ENCODE measurements at places on chromosomes 13 and 19. TPM values are rescaled to one million over a fixed set of nuclear protein-coding genes. Genes with fewer than 3 reads are reported as not detected.

The SIAH3 gene
- total RNA-seq = not detected

The TNNT1 gene
- total RNA-seq = 7.2 TPM

The HOOK2 gene
- total RNA-seq = 41.4 TPM

The DAND5 gene
- not detected for total RNA-seq

The ZNF546 gene
- total RNA-seq = 2.5 TPM
